HS-27A (cell line): ENCODE measurements at places on chromosomes 13 and 19.

- DNase-seq: no peak
These were observed 213.7 kb downstream of the TEX29 start for GRCh38 chr13:111533900-111534683.

DNA sequence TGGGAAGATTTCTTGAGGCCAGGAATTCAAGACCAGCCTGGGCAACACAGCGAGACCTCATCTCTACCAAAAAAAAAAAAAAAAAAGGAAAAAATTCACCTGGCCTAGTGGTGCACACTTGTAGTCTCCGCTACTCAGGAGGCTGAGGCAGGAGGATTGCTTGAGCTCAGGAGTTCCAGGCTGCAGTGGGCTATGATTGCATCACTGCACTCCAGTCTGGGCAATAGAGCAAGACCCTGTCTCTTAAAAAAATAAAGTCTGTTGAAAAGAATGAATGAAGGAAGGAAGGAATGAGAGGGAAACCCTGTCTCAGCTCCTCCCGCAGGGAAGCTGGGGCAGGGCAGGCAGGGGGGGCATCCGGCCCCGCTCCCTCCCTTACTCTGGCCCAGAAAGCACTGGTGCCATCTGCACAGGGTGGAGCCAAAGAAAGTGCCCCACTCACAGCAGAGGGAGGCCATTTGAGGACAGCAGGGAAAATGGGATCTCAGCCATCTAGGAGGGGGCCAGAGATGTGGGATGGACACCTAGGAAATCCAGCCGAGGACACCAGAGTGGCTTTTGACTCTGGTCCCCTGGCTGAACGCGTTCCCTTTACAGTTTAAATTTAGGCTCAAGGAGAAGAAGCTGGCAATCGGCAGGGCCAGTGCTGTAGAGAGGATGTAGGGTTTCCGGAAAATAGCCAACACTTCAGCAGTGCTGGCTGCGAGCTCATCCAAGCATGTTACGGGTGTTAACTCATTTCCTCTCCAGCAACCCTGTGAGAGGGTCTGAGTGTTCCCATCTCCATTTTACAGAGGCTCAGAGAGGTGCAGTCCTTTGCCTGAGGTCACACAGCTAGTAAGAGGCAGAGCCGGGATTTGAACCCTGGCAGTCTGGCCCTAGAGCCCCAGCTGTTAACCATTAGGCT is 3.6 kb upstream of the HPN start:
- DNase-seq: no peak

- DNase-seq: no peak
These were observed 168.1 kb upstream of the IRS2 start for GRCh38 chr13:109954441-109954840.

DNA sequence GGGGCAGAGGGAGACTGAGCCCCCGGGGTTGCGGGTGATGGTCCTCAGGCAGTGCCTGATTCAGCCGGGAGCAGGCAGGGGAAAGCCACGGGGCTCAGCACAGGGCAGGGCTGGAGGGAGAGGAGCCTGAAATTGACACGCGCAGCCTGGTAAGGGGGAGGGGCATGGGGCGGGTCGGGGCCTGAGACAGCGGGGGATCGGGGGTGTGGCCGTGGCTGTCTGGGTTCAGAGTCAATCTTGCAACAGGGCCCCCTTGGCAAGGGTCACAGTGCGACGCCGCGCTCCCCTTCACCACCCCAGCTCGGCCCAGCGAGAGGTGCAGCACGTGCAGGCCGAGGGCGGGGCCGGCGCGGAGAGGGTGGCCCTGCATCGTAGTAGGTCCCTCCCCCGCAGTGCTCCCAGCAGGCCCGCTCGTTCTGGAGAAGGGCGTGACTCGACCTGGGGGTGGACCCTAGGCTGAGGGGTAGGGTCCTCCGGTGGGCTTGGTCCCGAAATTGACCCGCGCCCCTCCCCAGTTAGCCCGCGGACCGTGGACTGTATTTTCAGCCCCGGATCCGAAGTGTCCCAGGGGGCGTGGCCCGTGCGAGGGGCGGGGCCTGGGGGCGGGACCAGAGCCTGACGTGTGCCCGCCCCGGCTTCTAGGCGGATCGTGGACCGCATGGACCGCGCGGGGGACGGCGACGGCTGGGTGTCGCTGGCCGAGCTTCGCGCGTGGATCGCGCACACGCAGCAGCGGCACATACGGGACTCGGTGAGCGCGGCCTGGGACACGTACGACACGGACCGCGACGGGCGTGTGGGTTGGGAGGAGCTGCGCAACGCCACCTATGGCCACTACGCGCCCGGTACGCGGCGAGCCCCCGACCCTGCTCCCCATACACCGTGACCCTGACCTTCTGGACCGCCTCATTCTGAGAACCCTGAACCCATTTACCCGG is 6.0 kb downstream of the RCN3 start:
- DNase-seq: no peak

DNA sequence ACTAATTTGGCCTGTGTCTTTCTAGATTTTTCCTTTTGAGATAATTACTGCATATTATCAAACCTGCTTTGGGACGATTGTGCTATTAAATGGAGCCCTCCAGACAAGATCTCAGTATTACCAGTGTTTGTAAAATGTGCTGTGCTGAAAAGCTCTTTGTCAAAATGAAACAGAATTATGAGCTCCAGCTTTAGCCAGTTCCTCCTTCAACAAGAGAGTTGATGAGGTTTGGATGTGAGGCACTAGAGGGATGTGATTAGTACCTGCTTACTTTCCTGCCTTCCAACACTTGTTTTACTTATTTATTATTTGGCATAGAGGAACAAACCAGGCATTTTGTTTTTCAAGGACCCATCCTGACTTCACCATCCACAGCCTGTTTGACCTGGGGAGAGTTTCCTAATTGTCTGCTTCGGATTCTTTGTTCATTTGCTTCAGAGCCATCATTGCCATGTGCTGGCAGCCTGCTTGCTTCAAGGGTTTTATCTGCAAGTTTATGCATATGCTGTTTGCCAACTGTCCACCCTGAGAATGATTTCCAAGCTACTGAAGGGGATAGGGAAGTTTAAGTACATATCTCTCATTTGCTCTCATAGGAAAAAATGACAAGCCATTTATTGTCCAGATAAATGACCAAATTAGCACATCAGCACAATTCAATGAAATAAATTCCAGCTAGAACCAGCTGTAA is 32.9 kb upstream of the CPB2 start:
- DNase-seq: no peak

DNA sequence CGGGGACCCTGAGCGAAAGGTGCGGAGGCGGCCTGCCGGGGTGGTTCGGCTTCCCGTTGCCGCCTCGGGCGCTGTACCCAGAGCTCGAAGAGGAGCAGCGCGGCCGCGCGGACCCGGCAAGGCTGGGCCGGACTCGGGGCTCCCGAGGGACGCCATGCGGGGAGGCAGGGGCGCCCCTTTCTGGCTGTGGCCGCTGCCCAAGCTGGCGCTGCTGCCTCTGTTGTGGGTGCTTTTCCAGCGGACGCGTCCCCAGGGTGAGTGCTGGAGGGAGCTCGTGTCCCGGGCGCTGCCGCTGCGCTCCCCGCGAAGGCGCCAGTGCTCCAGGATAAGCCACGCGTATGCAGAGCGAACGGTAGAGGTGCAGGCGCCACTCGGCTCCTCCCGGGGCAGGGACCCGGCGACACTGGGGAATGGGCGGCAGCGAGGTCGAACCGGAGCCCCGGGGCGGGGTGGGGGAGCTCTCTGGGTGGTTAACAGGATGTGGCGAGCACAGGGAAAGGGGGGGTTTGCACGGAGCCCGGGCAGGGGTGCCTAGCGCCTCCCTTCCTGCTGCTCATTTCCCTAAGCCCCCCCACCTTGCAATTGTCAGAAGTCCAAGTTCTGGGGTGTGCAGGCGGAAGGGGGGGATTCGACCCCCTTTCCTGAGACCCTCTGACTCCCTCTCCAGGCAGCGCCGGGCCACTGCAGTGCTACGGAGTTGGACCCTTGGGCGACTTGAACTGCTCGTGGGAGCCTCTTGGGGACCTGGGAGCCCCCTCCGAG is at the start of gene IL27RA:
TSS of gene IL27RA (plus strand) at position 44 of the 762 bp plus-strand sequence. CDS start at position 155, 111 bp downstream.
- no peak for DNase-seq

DNA sequence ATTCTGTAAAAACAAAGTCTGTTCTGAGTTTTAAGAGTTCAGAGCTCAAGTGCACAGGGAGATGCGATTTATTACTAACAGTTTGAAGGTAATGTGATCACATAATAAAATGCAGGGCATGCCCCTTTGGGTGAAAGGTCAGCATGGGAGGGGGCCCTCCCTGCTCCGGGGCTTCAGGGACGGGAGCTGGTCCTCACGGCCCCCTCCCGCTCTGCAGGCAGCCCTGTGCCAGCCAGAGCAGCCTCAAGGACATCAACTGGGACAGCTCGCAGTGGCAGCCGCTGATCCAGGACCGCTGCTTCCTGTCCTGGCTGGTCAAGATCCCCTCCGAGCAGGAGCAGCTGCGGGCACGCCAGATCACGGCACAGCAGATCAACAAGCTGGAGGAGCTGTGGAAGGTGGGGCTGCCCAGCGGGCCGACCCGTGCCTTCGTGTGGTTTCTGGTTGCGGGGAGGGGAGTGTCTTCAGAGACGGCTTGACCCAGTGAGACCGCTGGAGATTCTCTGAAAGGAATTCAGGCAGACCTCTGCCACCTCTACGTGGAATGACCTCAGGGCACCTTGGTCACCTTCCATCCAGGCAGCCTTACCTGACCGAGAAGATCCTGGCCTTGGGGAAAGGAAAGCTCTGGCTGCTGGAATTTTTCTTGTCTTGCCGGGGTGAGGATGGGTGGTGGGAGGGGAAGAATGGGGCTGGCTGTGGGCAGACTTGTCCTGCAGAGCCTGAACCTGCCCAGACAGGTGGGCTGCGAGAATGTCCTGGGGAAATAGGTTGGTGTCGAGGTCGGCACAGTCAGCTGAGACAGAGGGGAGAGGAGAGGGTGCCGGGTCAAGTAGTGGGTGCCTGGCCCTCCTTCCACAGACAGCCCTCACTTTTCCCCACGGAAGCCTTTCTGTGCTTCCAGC is 19.0 kb downstream of the UPF1 start:
- no peak for DNase-seq

DNA sequence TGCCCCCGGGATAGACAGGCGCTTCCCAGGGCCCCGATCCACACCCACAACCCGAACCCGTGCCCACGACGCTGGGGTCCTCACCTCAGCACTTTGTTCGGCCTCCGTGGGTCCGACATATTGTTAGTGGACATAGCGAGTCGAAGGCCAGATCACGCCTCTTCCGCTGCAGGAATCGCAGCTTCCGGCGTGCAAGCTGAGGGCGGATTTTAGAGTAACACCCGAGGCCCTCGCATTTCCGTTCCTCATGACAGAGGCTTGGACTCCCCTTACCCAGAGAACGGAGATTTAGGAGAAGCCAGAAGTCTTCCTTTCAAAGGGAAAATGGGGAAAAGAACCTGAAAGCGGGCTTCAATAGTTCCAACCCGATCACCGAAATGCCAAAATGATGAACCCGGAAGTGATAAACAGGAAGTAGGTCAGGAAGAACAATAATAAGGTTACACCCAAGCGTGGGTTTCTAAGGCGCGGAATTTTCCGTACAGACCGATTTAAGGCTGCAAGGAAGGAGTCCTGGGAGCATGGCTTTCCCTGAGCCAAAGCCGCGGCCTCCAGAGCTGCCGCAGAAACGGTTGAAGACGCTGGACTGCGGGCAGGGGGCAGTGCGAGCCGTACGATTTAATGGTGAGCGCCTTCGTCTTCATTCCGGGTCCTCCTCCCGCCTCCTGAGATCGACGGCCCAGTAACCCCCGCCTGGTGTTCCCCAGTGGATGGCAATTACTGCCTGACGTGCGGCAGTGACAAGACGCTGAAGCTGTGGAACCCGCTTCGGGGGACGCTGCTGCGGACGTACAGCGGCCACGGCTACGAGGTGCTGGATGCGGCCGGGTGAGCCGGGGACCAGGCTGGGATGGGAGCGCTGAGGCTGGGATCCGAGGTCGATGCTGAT is 2.9 kb downstream of the WDR83 start:
- peak; percentile 76 for DNase-seq

DNA sequence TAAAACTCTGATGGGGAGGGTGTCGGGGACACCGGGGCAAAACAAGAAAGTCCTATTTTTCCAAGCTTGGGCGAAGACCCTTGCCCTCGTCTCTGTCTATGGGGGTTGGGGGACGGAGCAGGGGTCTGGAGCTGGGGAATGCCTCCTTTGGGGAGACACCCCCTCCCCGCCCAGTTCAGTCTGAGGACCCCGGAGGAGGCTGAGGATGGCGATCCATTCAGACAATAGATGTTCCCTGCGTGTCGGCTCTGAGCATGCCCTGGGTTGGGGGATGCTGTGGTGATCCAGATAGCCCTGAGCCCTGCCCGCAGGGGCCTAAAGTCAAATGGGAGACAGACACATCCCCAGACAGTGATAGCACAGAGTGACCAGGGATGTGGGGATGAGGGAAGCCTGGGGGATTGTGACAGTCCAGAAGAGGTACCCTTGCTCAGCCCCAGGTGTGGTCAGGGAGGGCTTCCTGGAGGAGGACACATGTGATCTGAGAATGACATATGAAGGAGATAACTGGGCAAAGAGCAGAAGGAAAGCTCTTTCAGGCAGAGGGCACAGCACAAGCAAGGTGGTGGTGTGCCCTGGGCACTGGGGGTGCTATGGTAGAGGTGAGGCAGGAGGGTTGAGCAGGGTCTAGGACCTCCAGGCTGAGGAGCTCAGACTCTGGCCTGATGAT is 9.1 kb downstream of the LRFN3 start:
- DNase-seq: no peak

DNA sequence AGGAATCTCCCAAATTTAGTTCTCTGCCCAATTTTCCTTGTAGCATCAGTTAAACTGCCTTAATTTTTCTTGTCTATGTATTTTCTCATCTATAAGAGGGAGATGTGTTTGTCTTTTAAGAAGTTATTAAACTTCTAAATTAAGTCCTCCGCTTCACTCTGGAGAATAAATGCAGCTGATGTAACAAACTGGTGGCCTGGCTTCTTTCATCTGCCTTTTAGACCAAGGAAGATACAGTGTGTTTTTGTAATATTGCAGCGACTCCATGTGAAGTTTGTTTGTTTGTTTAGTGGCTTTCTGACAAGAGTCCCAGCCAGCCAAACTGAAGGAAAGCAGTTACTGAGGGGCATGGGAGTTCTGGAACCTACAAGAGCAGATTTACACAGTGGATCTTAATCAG is 56.4 kb downstream of the KLF12 start:
- DNase-seq: no peak

- no peak for DNase-seq
These were observed 11.1 kb upstream of the SHISA2 start for GRCh38 chr13:26062853-26063444.

- no peak for DNase-seq
These were observed 72.2 kb downstream of the UFM1 start for GRCh38 chr13:38421590-38422560.

- DNase-seq: no peak
These were observed 170.1 kb downstream of the OLFM4 start for GRCh38 chr13:53198736-53199135.
